Activated CD8-positive, alpha-beta memory T cell treated with anti-CD3 and anti-CD28 coated beads for 4 hours (primary cell): ENCODE measurements at places on chromosomes 13 and 19.
A peak's percentile ranks its signal among the peaks of the same experiment; 100 is the strongest.

- DNase-seq, result peak; percentile 50
Measured at GRCh38 chr19:41753159-41753558, 2.2 kb upstream of the CEACAM6 start.

- DNase-seq, result peak; percentile 24
Measured at GRCh38 chr13:52195401-52195837, 36.0 kb upstream of the NEK3 start.

DNA sequence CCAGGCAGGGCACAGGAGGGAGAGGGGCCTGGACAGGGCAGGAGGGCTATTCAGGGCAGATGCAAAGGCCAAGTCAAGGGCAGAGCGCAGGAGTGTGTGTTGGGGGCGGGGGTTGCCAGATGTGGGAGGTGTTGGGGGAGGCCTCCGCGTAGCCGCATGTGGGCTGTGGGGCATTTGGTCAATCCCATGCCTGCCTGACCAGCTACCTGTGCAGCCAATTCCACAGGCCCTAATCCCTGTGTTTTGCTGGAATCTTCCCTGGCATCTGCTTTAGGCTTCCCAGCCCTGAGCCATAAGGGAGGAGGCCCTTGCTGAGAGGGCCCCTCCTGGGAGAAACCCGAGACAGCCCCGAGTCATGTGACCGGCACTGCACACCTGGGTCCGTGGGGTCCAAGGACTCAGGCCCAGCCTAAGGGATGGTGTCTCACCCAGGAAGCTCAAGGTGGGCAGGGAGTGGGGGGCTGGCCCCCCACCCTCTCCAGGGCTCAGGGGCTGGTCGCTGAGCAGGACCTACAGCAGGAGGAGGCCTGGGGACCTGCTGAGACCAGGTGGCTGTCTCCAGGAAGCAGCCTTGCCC lies 20.3 kb downstream of the RFX1 start:
- DNase-seq, result no peak

DNA sequence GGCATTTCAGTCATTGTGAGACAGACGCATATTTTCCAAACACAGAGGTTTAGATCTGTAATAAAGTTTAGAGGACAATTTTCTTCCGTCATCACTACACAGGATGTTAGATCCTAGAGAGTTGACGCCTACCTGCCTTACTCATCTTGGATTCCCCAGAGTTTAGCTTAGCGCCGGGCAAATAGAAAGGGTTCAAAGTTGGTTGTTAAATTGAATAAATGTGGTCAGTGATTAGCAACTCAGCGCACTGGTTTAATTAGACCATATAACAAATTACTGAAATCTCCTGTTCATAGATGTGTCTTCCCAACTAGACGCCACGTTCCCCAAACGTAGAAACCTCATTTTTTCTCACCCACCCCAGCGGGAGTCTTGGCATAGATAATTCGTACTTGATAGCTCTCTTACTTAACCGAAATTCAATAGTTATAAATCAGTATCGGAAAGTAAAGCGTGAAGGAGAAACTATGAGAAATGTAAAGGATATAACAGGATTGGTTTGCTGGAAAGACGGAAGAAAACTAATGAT lies 726 bp upstream of the UFM1 start:
- DNase-seq, result peak; percentile 31

- no peak for DNase-seq
Measured at GRCh38 chr19:53517114-53517741, 20.7 kb upstream of the ZNF331 start.

- DNase-seq, result no peak
Measured at GRCh38 chr19:11657307-11657706, 60.0 kb downstream of the ZNF627 start.

DNA sequence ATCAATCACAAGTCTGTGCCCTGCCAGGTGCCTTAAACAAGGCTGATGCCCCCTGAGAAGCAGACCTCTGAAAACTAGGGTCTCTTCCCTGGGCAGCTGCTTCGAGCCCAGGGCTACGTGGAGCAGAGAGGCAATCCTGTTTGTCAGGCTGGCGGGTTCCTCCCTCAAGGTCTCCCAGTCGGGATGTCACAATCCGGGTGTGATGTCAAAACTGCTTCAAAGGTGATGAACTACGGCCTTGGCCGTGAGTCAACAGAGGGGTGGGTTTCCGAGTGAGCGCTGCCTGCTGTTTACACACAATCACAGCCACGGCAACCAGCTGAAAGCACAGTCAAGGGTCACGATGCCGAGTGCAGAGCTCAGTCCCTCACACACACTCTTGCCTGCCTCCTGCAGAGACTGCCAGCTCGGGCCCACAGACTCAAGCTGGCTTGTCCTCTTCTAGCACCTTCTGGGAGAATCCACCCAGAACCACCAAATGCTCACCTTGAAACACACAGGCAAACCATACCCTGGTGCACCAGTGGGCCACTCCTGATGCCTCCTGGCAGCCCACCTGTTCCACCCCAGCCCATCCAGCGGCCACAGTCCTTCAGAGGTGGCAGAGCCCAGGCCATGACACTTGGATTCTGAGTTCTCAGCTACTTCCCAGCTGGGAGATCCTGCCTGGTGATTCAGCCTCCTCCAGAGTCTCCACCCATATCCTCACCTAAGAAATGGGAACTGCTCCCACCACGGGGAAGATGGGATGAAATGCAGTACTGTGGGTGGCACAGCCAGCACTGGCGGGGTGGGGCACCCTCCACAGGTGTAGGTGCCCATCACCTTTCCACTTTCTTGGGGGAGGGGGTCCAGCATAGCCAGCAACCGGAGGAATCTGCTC lies 6.8 kb downstream of the ELL start:
- DNase-seq, result no peak

DNA sequence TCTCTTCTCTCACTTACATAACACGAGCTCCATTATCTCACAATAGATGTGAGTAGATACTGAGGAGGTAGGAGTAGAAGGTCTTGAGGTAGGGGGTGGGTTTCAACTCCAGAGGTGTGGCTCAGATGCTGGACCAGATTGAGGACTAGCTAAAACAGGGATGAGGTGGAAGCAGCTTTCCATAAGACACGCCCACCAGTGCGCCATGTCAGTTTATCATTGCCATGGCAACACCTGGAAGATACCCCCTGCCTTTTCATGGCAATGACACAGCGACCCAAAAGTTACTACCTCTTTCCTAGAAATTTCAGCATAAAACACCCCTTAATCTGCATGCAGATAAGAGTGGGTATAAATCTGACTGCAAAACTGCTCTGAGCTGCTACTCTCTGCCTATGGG lies 44.1 kb downstream of the KCTD15 start:
- DNase-seq, result no peak

- no peak for DNase-seq
Measured at GRCh38 chr13:110187641-110188161, 119.3 kb downstream of the COL4A1 start.

DNA sequence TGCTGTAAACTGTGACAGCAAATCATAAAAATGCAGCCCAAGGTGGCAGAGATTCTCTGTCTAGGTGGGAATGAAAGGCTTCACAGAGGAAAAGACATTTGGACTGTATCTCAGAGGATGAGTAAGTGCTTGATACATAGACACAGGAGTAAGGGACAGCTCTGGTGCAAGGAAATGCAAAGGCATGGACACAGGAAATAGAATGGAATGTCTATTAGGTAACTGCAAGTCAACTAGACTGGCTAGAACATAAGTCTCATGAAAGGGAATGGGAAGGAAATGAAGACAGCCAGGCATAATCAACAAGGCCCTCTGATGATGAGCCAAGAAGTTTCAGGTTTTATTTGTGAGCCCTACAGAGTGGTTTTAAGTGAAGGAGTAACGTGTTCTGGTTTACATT lies 321.7 kb downstream of the SUCLA2 start:
- no peak for DNase-seq

- DNase-seq, result no peak
Measured at GRCh38 chr13:23729531-23729930, 159.3 kb downstream of the TNFRSF19 start.
